ENCODE measurements at places on chromosomes 12 and 14.

- peak; percentile 22 for DNase-seq
Measured at GRCh38 chr14:99237288-99237687, 34.7 kb downstream of the BCL11B start.

GRCh38 chr14:102749393-102750305, 27.6 kb upstream of the TRAF3 start:
- DNase-seq = no peak

DNA sequence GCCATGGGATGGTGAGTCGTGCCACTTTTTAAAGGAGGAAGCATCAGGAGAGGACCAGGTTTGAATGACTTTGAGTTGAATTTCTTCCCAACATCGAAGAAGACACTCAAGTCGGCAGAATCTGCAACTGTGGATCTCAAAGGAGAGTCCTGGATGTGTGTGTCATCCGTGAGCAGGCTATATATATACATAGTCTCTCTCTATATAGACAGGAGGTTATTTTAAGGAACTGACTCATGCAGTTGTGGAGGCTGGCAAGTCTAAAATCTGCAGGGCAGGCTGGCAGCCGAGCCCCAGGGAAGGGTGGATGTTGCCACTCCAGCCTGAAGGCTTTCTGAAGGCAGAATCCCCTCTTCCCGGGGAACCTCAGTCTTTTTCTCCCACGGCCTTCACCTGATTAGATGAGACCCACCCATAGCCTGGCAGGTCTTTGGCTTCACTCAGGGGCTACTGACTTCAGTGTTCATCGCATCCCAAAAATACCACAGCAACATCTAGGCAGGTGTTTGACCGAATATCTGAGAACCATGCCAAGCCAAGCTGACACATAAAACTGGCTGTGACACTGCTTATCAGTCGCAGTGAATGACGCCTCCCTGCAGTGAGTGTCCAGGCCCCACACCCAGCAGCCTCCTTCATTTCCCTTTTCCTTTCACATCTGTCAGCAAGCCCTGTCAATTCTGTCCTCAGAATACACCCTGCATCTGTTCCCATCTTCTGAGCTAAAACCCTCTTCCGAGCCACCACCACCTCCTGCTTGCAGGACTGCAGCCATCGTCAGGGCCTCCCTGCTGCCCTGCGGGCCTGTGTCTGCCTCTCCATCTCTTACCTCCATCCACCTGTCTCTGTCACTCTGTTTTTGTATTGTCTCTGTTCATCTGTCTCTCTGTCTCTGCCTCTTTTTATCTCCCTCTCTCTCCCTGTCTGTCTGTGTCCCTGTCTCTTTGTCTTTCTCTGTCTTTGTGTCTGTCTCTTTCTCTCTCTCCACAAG, 54.0 kb downstream of the ZNF664 start:
- no peak for DNase-seq

DNA sequence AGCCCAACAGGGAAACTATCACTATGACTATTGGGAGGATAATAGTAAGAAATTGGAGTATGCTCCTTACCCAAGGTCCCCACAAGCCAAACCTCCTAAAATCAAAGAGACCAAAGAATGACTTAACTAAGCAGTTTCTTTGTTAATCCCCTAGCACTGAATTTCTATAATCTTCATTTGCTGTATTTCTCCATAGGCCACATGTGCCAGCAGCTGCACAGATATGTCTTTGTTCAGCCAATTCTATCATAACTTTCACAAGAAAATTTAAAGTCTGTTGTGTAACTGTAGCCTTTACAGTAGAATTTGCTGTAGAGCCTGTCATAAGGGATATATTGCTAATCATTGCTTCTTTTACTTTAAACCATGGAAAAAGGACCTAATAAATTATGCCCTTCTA, 104.0 kb downstream of the RIN3 start:
- DNase-seq = no peak
